Hematopoietic multipotent progenitor cell (in vitro differentiated cells): ENCODE measurements at places on chromosomes 3 and 15.

DNA sequence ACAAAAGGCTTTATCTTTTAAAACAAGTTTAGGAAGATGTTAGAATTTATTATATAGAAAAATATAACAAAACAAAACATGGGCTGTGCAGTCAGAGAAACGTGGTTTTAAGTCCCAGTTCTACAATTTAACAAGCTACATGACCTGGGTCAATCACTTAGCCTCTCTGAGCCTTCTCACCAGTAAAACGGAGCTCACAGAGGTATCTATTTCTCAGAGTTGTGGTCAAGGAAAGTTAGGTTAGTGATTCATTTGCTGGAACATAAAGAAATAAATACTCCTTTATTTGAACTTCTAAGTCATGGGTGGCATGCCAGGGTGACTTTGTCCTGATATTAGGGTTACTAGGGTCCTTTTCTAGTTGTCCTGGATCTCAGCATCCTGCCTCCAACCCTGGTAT lies 10.8 kb upstream of the CCDC174 start:
- no peak for DNase-seq

- DNase-seq = no peak
Observed at GRCh38 chr15:39108021-39108420, 472.9 kb upstream of the THBS1 start.

- DNase-seq = peak; percentile 81
Observed at GRCh38 chr3:87082796-87083440, 92.0 kb upstream of the VGLL3 start.

- no peak for DNase-seq
Observed at GRCh38 chr15:99440029-99440428, 125.8 kb upstream of the MEF2A start.

GRCh38 chr3:159765030-159765859 lies 223.4 kb upstream of the IL12A start:
- peak; percentile 45 for DNase-seq

- no peak for DNase-seq
Observed at GRCh38 chr15:92143765-92144164, 249.9 kb upstream of the ST8SIA2 start.

- no peak for DNase-seq
Observed at GRCh38 chr3:62312201-62312600, 61.1 kb downstream of the FEZF2 start.

DNA sequence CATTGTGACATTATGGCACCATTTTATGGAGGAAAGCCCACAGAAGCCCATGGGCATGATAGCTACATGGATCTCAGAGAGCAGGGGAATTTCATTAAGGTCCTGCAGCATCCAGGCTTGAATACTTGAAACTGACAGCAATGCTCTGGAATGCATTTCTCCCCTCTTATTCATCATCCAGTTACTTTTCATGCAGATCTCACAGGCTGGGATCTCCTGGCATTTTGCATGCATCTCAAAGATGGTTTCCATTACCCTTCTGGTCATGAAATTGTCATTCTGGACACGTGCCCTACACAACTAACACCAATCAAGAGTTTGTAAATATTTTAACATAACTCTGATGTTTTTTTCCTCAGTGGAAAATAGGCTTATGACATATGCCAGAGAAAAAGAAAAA lies 32.4 kb downstream of the VGLL3 start:
- DNase-seq = no peak

- DNase-seq = no peak
Observed at GRCh38 chr3:58798312-58798711, 131.7 kb upstream of the FAM3D start.

DNA sequence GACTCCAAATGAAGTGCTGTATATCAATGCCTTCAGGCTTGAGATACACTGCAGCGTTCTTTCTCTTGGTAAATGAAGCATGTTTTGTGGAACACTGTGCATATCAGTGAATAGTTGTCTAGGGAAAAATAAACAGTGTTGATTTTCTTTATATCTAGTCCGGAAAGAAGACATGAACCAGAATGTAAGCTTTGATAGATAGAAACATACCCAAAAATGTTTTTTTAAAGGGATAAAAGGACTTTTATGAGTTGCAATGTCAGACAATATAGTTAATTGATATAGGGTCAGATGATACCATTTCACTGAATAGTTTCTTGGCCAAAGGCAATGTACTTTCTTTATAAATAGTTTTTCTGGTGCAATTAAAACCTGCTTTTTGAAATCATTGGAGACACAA lies 1037.8 kb downstream of the OTOL1 start:
- DNase-seq = no peak

DNA sequence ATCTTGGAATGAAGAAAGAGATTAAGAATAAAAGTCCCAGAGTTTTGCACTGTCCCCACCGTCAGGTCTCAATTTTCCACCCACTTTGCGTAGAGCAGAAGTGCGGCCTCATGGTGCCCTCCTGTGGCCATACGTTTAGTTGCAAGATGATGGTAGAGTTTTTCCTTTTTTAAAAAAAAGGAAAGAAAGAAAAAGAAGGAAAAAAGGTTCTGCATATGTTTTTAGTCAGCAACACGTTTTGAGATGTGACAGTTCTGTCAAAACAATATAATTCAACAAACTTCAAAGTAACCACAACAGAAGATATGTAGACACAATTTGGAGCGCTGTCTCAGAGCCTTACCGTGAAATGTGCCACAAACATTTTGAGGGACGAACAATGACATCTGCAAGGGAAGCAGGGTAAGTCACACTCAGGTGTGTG lies 24.6 kb downstream of the EBLN2 start:
- peak; percentile 54 for DNase-seq

DNA sequence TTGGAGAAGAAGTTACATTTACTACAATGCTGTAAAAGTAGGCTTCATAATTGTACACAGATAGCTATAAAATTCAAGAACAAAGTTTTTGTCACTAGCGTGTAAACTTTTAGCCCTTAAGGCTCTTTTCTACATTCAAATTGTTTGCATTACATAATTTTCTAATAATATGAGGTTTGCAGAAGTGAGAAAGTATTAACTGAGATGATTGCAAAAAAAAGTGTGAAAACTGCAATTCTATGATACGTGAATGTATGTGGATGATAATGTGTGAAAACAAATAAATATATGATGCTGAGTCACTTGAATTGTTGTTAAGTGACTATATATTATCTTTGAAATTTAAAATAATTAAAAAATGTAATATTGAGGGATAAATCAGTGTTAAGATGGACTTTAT lies 557.5 kb downstream of the NAALADL2 start:
- no peak for DNase-seq

GRCh38 chr3:66532160-66532587 lies 31.4 kb upstream of the LRIG1 start:
- no peak for DNase-seq

- no peak for DNase-seq
Observed at GRCh38 chr3:67781871-67782270, 127.5 kb upstream of the SUCLG2 start.

- DNase-seq = no peak
Observed at GRCh38 chr3:154224866-154225265, 99.4 kb downstream of the DHX36 start.

DNA sequence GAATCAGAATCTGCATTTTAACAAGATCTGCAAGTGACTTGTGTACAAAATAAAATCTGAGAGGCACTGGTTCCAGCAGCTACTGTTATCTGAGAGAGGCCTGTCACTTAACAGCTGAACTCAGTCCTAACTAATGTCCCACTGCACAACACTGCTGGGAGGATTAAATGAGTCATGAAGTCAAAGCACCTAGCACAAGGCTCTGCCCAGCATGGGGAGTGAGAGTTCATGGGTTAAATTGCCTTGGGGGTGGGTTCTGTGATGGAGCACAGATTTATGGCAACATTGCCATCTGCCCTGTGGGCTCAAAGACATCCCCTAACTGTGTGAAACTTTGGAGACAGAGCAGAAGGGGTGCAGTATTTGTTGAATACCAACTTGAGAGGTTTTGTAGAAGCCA lies 250.9 kb downstream of the PLCL2 start:
- no peak for DNase-seq

GRCh38 chr3:114331007-114331406 lies 37.2 kb downstream of the TIGIT start:
- no peak for DNase-seq

GRCh38 chr15:99536422-99537040 lies 29.3 kb upstream of the MEF2A start:
- no peak for DNase-seq

GRCh38 chr3:154018100-154018696 lies 103.0 kb upstream of the ARHGEF26 start:
- DNase-seq = peak; percentile 1

DNA sequence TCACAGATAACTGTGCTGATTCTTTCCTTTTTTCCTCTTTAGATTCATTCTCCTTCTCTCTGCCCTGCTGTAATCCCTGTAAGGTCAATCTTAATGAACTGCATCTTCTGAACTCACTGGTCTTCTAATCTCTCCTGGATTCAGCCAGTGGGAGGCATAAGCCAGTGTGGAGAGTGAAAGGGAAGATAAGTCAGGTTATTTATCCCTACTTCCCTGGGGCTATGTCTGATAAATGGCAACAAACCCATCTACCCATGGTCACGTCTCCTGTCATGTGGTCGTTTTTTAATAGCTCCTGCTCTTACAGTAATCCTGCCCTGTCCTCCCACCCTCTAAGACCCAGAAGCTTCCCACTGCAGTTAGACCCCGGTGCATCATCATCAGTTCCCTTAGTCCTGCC lies 199.6 kb upstream of the NAALADL2 start:
- no peak for DNase-seq

- no peak for DNase-seq
Observed at GRCh38 chr15:100595964-100596363, 6.0 kb downstream of the LINS1 start.

GRCh38 chr3:26622621-26623418 lies at the start of gene LRRC3B:
Gene LRRC3B, plus strand, starts transcription at chr3:26622772. Its CDS starts 86,901 bp downstream, at chr3:26709673.
- DNase-seq = no peak

GRCh38 chr3:139716908-139717485 lies 39.2 kb upstream of the NMNAT3 start:
- no peak for DNase-seq

DNA sequence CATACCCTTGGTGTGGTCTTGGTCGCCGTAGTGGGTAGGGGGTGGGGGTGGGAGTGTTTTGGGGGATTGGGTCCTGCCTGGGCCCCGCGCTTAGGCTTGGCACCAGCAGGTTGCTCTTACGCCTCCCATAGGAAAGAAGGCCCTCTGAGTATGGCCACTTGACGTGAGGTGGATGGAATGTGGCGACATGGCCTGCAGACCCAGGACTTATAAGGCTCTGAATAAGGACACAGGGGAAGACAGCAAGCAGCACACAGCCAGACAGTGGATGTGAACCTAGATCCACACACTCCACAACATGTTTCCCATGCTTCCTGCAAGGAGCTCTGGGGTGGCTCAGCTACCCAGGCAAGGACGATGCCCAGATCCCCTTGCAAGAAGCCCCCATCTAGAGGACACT lies 12.4 kb downstream of the RBPMS2 start:
- DNase-seq = no peak

DNA sequence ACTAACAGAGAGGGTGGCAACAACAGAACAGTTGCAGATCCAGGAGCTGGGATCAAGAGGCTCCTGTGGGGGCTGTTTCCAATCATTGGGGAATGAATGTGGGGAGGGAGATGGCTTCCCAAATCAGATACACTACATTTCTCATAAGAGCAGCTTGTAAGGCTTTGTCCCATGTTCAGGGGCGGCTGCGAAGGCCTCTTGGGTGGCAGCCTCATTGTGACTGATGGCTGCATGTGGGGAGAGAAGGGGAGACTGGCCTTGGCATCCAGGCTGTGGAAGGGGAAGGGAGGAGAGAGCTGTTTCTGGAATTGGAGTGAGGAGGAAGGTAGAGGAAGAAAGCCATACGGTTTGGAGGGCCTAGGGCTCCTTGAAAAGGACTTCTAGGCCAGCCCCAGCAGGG lies 326.6 kb upstream of the RGMA start:
- no peak for DNase-seq

DNA sequence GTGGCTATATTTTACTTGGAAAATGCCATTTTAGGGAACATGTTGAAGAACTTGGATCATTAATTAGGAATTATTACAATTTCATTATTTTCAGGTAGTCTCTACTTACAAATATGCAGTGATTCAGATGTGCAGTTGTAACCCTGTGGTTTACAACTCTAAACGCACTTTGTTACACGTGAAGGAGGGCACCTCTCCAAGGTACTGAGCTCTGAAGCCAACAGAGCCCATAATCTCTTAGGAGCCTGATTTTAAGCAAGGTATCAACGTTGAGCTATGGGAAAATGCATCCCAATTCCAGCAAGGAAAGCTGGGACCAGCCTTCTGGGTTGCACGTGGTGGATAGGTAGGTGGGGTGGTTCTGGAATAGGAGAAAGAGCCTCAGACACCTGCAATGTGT lies 81.5 kb upstream of the FAM3D start:
- DNase-seq = no peak

DNA sequence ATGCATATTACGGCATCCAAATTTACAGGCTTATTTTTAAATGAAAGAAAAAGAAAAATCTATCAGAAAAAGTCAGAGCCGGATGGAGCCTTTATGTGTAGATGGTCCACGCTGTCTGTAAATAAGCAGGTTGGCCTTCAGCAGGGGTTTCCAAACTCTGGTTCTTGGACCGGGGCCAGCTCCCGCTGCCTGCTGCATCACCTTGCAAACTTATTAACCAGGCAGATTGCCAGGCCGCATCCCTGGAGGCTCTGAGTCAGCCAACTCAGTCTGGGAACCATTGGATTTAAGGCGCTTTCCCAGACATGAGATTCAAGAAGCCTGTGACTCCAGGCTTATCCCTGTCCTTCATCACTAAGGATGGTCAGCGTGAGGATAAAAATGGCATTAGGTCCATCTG lies 212.4 kb downstream of the OPA1 start:
- DNase-seq = no peak

- no peak for DNase-seq
Observed at GRCh38 chr3:175075269-175075668, 216.1 kb downstream of the NAALADL2 start.

DNA sequence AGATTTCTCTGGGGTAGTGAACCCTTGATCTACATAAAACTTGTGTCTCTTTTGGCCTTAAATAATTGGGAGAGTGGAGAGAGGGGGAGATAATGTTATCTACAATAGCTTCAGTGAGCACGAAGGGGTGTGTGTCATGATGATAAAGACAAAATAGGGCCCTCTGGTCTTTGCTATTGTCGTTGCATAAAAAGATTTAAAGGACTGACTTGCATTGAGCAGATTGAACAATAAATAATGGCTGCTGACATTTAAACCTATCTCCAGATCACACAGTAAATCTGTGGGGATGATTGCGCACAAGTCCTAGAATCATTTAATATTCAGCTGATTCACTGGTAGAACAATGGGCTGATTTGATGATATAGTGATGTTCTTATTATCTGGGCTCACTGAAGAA lies 71.3 kb upstream of the GAP43 start:
- no peak for DNase-seq

DNA sequence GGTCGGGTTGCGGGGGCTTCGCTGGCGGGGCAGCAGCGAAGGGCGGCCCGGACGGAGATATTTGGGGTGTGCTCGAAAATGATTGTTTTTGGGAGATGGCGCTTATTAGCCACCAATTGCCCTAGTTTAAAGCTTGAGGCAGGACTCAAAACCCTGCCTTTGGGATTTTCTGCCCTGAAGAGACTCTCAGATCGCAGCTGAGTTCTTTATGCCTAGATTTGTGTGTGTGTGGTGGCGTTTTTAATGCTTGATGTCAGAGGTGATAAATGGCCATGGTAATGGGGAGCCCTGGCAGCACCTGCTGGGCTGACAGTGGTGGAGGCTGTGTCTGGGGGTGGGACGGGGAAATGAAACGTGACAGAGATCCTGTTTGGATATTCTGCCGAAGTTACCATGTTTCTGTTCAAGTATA lies 604 bp downstream of the KCTD6 start:
- DNase-seq = peak; percentile 31
